ENCODE measurements at places on chromosomes 4 and X. TPM values are rescaled to one million over a fixed set of nuclear protein-coding genes. Genes with fewer than 3 reads are reported as not detected.

GRCh38 chr4:104457308-104457981 is 37.2 kb downstream of the CXXC4 start:
- no peak for DNase-seq

DNA sequence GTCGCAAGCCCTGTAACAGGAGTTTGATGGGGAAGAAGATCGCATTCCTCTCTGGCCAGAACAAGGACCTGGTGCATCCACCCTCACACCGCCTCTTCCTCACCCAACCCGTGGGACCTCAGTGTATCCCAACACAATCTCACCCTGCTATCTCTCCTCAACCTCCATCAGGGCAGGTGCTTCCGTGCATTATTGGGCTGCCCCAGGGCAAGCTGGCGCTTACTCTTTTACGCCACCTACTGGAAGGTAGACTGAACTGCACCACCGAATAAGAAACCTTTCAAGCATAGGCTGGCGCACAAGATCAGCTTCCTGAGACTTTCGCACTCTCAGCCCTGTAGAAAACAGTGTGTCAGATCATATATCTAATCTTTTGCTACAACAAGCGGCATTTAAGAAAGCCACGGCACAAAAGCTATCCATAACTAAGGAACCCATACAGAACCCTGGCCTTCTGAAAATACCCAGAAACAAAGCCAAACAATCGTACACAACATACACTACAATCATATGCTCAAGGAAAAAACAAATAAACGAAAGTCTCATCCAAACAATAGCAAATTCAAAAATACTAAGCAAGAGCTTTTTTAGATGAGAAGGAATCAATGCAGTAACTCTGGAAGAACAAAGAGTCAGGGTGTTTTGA is 209.3 kb downstream of the UGT8 start:
- no peak for DNase-seq

DNA sequence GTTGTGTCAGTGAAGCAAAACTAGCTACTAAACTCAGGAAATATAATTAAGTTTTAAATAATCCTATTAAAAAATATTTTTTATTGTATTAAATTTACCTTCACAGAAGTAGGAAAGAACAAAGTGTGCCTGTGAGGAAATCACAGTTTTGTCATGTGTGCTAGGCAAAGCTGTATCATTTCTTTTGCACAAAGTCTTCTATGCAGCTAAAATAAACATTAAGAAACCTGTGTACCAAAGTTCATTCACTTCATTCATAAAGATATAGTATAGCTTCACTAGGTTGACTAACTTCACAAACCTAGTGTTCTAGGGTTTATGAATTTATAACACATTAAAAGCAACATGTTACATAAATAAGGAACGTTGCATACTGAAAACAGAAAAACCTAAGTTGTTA is 131.0 kb downstream of the PDS5A start:
- DNase-seq: no peak

- DNase-seq: no peak
Measured at GRCh38 chr4:55819634-55820033, at the start of gene EXOC1L. EXOC1L (plus strand) TSS chr4:55819790; CDS start chr4:55820027, 237 bp downstream.

DNA sequence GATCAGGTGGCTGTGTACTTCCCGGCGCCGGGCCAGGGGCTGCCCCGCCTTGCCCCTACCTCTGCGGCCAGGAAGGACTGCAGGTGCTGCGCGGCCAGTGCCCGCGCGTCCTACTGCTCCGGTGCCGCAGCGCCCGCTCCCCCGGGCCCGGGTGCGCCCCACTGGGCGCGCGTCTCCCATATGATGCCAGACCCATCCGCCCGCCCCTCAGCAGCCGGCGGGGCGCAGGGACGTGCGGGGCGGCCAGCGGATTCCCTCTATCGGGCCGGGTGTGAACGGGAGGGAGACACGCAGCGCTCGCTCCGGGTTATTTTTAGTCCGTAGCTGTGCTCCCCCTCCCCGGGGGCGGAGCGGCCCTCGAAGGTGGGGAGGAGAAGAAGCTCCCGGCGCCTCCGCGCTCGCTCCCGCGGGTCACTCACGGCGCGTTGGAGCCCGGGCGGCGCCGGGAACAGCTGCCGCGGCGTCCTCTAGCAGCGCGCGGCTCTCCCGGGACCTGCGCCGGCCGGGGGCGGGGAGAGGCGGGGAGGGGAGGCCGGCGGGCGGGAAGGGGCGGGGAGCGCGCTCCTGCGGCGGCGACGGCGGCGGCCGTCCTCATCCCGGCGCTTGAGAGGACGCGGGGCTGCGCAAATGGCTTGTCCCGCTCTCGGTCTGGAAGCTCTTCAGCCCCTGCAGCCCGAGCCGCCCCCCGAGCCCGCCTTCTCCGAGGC is 103.6 kb downstream of the UCHL1 start:
- no peak for DNase-seq

GRCh38 chrX:115378471-115378870 is 89.0 kb downstream of the LUZP4 start:
- DNase-seq: no peak

DNA sequence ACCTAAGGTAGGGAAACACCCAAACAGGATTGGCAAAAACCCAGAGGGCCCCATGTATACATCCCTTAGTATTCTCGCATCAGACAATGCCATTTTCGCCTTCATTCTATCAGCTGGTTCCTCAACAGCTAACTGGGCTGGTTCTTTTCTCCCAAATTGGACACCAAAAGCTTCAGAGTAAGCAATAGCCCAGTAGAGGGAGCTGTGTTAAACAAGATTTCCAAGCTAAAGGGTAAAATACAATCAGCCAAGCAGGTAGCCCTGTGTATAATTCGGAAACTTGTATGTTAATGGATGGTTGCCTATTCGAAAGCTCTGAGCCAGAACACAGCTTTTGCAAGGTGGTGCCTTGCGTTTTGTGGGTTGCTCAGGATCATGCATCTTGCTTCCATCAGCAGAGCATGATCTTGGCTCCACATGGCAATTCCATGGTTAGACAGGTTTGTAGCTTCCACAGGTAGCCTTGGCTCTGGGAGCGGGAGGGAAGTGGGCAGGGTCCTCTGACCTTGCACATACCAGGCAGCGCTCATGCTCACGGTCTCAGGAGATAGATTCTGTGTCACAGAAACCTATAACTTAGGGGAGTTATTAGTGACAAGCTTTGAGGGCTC is 115.2 kb upstream of the LNX1 start:
- DNase-seq: no peak

GRCh38 chrX:99588936-99589335 is 821.1 kb downstream of the PCDH19 start:
- no peak for DNase-seq

GRCh38 chrX:43557792-43558191 is 98.3 kb upstream of the MAOA start:
- no peak for DNase-seq

GRCh38 chr4:86452924-86453531 is 93.2 kb upstream of the MAPK10 start:
- DNase-seq: no peak

DNA sequence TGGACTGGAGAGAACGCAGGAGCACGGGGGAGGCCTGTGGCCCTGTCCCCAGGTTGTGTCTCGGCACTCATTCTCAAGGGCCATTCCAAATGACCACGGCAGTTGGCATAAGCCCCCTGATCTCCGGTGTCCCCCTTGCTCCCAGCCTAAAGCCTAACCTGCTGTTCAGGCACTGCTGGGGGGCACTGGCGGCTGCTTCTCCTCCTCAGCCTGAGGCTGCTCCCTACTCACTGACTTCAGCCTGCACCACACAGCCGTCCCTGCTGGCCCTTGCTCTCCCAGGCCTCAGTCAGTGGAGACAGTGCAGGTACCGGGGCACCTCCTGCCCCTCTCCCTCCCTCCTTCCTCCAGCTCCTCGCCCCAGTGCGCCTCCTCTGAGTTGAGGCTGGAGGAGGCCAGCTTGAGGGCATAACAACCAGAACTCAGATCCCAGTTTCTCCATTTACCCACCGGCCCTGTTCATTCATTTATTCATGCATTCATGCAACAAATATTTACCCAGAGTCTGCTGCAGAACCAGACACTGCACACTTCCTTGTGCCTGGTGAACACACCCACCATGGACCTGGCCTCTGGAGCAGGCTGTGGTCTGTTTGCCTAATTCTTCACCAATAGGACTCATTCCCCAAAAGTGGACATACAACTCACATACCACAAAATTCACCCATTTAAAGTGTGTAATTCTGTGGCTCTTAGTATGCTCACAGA is 65.0 kb downstream of the CPZ start:
- DNase-seq: no peak

- no peak for DNase-seq
Measured at GRCh38 chrX:40148385-40149285, 50.9 kb upstream of the BCOR start.

- no peak for DNase-seq
Measured at GRCh38 chr4:11480683-11481082, 52.0 kb upstream of the HS3ST1 start.

DNA sequence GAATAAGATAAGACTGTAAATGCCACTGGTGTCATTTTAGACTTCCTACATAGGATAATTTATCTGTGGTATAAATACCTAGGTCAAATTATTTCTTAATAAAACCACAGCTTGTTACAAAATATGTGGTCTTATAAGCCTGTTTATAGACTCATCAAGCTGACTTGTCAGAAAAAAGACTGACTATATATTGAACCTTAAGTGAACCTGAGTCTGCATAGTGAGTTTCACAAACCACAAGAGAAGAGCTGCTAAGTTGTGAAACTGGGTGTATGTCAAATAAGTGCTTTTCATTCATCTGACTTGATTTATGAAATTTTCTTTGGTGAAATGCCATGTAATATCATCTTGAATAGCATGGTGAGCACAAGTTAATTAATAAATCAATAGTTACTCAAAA is 48.4 kb upstream of the TMPRSS11A start:
- DNase-seq: no peak

DNA sequence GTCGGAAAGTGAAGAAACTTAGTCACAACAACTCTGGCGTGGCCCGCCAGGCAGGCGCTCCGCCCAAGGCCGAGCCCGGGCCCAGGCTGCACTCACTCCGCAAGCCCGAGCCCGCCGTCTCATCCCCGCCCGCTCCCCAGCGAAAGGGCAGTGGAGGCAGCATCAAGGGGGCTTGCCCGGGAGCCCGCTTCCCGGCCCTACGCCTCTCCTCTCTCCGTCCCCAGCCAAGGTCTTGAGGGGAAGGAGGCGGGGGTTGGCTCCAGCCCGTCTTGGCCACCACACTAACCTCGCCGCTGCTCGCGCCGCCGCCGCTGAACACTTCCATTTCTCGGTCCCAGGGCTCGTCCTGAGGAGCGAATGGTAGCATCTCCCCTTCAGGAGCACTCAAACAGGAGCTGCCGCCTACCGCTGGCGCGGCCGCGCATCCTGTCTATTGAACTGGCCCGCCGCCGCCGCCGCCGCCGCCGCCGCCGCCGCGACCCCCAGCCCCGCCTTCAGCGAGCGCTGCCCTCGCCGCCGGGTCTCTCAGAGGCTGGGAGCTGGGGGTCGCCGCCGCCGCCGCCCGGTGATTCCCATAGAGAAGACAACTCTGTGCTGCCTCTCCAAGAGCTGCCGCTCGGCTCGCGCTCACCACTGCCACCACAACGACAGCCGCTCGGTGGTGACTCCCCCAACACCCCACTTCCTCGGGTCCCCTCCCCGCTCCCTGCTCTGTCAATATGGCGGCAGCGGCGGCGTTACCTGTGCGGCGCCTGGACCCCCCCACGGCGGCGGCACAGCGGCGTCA is at the start of gene RPS6KA6:
Gene RPS6KA6 (minus strand): TSS at position 667 of the 787 bp plus-strand sequence. CDS start 300 bp downstream, at position 367.
- no peak for DNase-seq

The GRIA2 gene
- not detected for total RNA-seq

The C4orf33 gene
- 8.2 TPM for total RNA-seq

The MAGEB5 gene
- total RNA-seq: not detected
